ENCODE measurements at places on chromosomes 2 and 18.

GRCh38 chr18:24333084-24333483 lies 64.5 kb downstream of the OSBPL1A start:
- DNase-seq: no peak

DNA sequence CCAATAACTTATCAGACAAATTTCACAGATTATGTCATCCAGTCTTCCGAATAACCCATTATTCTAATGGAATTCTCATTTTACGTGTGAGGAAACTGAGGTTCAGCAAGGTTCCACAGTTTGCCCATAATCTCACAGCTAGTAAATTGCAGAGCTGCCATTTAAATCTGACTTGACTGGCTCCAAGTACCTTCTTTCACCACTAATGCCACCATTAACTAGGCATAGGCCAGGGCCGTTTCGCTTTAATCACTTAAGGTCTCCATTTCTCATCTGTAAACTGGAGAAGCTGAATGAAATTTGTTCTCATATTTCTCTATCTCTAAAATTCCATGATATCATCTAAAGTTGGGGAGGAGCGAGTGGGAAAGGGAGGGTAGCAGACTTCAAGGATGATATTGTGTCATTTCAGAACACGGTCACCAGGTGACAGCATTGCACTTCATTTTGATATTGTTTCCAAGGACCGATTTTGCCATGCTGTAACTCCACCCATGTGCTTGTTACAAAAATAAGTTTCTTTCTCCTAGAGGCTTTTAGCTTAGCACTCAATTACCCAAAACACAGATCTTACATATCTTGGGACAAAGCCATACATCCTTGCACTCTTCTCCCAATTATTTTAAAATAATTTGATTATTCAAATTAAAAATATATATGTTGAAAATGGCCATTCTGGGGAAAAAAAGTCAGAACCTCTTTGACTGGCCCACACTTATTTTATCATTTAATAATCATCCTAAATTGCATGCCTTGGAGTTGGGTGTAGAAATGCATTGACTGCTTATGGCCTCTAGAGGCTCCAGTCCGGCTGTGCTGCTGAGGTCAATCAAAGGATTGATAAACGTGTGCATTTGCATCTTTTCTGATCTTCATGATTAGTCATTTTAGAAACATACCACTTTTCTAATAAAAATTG lies 123.8 kb downstream of the AKAIN1 start:
- no peak for DNase-seq

- no peak for DNase-seq
Observed at GRCh38 chr2:19902216-19902740, 495 bp upstream of the TTC32 start.

GRCh38 chr18:72458271-72458670 lies 85.9 kb downstream of the CBLN2 start:
- no peak for DNase-seq

- no peak for DNase-seq
Observed at GRCh38 chr18:3360211-3360610, 89.8 kb upstream of the TGIF1 start.

All from stimulated activated naive CD4-positive, alpha-beta T cell treated with Interleukin-2 at 50 U/mL for 16 hours (primary cell).